ENCODE measurements at places on chromosomes 4 and X.

GRCh38 chr4:140296335-140297220, 76.9 kb upstream of the SCOC start:
- DNase-seq = peak; percentile 38

DNA sequence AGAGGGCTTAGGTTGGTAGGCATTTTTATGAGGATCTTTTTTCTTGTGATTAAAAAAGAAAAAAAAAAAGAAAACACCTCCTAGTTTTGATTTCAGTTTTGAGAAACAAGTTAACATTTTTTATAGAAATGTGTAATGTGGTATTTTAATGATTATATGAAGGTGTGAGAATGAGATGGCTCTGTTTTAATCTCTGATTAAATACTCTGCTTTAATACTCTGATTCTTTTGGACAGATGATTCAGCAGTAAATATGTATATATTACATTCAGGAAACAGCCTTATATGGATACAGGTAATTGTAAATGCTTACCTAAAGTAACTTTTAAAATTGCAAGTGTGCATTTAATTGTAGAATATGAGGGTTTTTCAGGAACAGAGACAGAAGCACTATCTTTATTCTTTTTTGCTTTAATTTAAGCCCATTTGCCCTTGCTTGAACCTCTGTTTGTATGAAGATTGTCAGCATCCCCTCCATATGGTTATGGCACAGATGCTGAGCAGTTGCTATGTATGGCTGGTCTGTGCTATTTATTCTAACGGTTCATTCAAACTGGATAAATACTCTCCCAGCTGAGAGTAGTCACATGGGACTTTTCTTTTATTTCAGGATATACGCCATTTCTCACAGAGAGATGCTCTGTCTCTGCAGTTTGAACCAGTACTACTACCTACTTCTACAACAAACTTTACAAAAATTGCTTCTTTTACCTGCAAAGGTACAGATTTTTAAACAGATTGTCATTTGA, 101.0 kb upstream of the TLR2 start:
- no peak for DNase-seq

DNA sequence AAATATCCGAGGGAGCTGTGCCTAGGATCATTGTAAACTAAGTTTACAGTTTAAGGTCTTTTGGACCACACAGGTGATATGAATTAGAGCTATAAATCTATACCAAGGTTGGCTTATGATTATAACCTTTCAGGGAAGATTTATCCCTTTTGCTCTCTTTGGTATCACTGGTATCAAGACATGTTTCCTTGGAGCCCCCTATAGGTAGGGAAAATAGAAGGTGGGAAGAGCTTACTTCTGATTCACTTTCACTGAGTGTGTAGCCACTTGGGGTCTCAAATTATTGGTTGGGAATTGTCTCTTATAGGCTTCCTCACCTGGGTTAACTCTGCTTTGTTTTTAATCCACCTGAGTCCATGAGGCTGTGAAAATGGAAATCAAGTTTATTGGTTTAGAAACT, 262.1 kb upstream of the NR3C2 start:
- DNase-seq = no peak

DNA sequence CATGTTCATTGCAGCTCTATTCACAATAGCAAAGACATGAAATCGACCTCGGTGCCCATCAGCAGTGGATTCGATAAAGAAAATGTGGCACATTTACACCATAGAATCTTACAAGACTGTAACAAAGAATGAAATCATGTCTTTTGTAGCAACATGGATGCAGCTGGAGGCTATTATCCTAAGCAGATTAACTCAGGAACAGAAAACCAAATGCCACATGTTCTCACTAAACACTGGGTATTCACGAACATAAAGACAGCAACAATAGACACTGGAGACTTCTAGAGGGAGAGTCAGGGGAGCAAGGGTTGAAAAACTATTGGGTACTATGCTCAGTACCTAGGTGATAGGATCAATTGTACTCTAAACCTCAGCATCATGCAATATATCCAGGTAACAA, 180.5 kb downstream of the PPP1R2C start:
- no peak for DNase-seq
